ENCODE measurements at places on chromosomes 2 and 18. TPM values are rescaled to one million over a fixed set of nuclear protein-coding genes. Genes with fewer than 3 reads are reported as not detected.

- no peak for DNase-seq
Measured at GRCh38 chr2:1397350-1397749, 15.9 kb upstream of the TPO start.

DNA sequence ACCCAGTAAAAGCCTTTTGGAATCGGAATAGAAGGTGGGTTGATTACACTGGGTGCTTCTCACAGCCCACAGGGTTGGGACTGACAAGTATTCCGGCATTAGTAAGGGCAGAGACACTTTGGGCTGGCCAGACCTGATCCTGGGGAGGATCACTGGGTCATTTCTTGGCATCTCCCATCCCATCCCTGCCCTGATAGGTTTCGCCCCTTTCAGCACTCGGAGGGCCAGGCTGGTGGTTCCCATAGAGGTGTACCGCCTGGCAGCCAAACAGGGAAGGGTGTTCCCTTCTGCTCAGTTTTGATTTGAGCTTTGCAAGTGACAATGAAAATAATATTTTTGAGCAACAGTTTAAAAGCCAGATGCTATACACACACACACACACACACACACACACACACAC, 37.3 kb downstream of the CYP1B1 start:
- DNase-seq: no peak

GRCh38 chr2:208042041-208042440, 16.7 kb upstream of the PLEKHM3 start:
- DNase-seq: no peak

GRCh38 chr18:53797998-53798495, 426.4 kb downstream of the MBD2 start:
- no peak for DNase-seq

DNA sequence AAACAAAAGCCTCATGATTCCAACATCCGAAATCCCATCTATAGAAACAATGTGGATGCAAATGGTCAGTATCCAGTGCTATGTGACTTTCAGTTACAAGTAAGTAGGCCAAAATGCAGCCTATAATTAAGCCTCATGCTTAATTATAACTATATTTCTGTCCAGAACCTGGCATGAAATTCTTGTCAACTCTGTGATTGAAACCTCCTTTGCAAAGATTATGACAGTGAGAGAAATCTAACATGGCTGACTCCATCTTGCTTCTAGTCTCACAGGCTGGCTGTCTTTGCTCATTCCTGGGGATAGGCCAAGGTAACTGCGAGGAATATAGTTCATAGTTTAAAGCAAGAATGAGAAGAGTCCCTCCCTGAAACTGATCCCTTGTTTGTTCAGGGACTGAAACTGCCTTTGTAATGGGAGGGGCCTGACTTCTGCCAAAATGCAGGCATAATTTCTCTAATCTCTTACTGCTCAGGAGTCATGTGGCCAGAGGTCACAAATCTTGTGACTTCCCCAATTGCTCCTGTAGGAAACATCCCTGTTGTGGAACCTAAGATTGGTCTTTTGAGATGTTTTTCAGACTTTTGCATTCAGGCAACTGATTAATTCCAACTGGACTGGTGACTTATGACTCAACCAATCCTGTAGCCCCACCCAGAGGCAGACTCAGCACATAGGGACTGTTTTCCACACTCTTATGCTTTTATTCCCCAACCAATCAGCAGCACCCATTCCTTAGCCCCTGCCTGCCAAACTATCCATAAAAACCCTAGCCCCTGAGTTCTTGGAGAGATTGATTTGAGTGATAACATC, 84.5 kb upstream of the TLK1 start:
- no peak for DNase-seq

DNA sequence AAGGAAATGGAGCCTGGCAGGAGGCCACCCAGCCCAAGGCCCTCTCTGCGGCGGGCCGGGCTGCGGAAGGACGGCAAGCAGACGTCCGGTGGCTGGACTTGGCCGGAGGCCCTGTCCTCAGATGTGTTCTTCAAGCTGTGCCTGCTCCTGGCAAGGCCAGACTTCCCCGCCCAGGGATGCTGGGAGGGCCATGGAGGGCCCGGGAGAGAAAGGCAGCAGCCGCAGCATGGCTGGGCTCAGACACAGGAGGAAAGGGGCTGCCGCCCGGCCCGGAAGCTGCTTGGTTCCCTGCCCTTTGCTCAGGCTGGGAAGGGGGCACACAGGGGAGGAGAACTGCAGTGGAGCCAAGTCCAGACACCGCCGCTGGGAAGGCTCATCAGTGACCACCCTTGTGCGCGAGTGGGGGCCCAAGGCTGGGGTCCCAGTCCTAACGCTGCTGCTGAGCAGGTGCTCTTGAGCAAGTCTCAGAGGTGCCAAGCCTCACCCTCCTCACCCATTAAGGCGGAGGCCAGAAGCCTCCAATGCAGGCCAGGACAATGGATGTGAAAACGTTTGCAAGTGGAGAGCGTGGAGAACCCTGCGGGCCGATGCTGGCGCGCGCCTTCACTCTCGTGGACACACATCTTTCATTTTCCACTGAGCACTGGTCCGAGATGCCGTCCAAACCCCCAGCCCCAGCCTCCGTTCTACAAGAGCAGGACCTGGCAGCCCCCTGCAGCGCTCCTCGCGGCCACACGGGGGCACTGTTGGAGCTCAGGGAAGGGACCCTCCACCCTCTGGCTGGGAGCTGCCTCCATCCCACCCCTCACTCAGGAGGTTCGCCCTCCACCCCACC, 7.9 kb downstream of the CROCC2 start:
- no peak for DNase-seq

- DNase-seq: no peak
Measured at GRCh38 chr18:7021994-7022840, 95.4 kb downstream of the LAMA1 start.

DNA sequence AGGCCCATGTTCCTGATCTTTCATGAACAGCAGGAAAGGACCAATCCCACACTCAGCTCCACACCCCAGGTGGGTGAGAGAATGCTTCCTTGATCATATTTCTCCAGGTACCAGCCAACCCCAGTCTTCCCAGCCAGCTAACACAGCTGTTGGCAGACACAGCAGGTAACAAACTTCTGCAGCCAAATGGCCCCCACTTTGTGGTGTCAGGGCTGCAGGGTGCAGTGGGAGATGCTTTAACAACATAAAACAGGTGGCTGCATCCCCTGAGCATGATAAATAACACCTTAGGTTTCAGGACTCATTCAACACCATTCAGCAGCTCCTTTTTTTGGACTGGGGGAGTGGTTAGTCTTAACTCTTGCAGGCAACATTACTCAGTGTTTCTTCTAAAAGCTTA, 76.7 kb upstream of the ACAA2 start:
- DNase-seq: no peak

- DNase-seq: no peak
Measured at GRCh38 chr2:159051661-159052060, 83.2 kb downstream of the TANC1 start.

DNA sequence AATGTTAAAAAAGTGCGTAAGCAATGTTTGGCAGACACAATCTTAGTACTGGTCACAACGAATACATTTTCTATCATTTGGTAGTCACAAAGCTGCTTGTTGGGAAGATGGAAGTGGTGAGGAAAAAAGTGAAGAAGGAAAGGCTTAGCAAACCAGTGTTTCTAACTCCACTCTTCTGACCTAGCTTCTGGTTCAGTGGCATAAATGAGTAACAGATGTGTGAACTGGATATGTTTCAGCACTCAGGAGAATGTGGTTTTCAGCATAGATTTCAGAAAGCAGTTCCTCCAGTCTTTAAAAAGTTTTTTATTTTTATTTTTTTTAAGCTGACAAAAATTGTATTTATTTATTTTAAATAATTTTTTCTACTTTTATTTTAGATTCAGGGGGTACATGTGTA, 357.1 kb downstream of the CPS1 start:
- DNase-seq: no peak

DNA sequence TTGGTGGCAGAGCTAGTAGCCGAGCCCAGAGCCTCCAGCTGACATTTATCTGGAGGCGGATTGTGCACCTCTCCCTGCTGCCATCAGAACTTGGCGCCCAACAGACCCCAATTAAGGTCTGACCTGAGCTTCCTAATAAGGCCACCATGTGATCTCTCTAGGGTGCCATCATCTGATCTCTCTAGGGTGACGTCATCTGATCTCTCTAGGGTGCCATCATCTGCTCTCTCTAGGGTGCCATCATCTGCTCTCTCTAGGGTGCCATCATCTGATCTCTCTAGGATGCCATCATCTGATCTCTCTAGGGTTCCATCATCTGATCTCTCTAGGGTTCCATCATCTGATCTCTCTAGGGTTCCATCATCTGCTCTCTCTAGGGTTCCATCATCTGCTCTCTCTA, 6.2 kb downstream of the KCNF1 start:
- no peak for DNase-seq

DNA sequence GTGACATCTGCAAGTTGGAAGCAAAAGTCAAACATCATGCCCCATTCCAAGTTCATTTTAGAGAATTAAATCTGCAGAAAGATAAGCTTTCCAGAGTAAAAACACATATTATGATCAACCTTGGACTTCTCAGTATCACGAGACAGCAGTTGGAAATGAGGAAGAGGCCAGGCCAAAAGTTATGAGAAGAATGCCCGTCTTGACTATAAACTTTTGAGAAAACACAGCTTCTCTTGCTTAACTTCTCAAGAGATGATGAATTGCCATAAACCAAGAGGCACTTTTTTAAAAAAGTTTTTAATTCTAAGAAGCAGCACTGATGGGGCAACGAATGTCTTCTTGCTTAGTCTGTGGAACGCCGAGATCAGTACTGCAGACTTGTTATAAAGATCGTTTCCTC, 52.6 kb upstream of the NFU1 start:
- DNase-seq: no peak

- DNase-seq: no peak
Measured at GRCh38 chr2:230669386-230669950, 43.2 kb upstream of the CAB39 start.

- no peak for DNase-seq
Measured at GRCh38 chr2:219733106-219733505, 105.7 kb downstream of the SLC4A3 start.

- no peak for DNase-seq
Measured at GRCh38 chr2:70790136-70790828, at the start of gene FIGLA. Gene FIGLA, minus strand, starts transcription at chr2:70790643. Its CDS starts 5 bp downstream, at chr2:70790638.

GRCh38 chr18:34754300-34754699, 44.2 kb downstream of the DTNA start:
- DNase-seq: no peak

- no peak for DNase-seq
Measured at GRCh38 chr2:232231554-232231953, 147.0 kb upstream of the ALPP start.

DNA sequence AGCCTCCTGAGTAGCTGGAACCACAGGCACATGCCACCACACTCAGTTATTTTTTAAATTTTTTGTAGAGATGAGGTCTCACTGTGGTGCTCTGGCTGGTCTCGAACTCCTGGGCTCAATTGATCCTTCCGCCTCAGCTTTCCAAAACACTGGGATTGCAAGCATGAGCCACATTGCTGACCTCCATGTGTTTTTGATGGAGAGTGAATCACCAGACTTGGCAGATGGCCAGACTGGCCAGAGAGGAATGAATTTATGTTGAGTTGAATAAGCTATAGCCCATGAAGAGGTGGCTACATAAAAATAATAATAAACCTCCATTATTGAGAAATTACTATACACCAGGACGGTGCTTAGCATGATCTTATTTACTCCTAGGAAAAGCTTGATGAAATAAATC, 91.5 kb downstream of the MREG start:
- DNase-seq: no peak

DNA sequence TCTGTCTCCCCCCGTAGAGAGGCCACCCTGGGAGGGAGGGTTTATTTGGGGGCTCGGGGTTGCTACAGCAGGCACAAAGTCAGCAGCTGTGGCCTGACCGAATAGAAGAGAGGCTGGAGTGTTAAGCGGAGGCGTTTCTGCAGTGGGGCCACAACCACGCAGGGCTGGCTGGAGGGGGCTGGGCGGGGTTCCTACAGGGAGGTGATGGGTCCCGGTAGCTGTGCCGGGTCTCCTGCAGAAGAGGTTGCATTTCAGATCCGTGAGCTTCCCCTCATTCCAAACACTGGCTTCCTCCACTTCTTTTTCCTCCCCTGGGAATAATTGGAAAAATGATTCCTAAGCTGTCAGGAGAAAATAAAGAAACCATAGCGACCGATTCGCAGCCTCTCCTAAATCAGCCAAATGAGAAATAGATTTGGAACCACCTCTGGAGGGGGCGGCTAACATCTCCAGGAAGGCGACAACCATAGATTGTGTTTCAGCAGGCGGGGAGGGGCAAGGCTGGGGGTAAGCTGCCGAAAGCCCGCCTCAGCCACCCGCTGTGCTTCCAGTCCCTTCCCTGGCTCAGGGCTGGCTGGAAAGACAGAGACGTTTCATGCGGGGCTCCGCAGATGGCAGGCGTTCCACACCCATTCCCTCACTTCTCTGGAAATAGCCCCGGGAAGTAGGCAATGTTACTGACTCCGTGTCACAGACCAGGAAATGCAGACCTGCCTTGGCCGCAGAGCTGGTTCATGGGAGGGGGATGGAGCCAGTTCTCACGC, 85.6 kb upstream of the TAF1B start:
- DNase-seq: peak; percentile 32

DNA sequence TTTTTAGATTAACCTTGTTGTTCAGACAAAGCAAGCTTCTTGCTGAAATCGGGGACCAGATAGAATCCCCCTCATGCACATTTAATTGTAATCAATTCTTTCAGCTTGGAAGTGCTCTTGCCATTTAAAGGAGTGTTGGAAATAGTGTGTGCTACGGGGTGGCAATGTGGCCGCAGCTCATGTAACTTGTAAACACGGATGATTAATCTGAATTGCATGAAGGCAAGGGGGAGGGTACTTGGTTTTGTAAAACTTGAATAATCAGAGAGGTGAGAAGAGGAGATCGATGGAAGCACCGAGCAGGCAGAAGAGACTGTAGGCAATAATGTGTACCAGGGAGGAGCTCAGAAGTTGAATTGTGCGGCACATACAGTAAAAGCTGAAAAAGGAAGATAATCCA, 273.5 kb downstream of the PTGR3 start:
- no peak for DNase-seq

Gene VRK2
- 11.2 TPM for total RNA-seq

Gene NETO1
- 47.7 TPM for total RNA-seq

Gene ARMC9
- 16.1 TPM for total RNA-seq

Gene VPS54
- 43.5 TPM for total RNA-seq

Gene PCARE
- total RNA-seq: under 0.01 TPM

Gene RND3
- total RNA-seq: 164 TPM

Gene RGPD3
- 0.94 TPM for total RNA-seq

Gene ACVR2A
- total RNA-seq: 125 TPM

Gene NAT8
- total RNA-seq: not detected

Gene PLEKHH2
- 8.4 TPM for total RNA-seq

Gene TUBA4B
- not detected for total RNA-seq

Gene CENPO
- 9.7 TPM for total RNA-seq

Gene APOB
- total RNA-seq: 0.62 TPM

Gene TACR1
- total RNA-seq: 0.47 TPM

Gene PLEK
- total RNA-seq: 3.0 TPM

Gene GALR1
- total RNA-seq: 0.16 TPM

Gene CASP10
- total RNA-seq: 2.0 TPM

Gene ATP8B1
- total RNA-seq: 2.5 TPM

Gene ANKRD62
- 0.16 TPM for total RNA-seq

Gene ZAP70
- 1.1 TPM for total RNA-seq

Gene CD8A
- total RNA-seq: 1.1 TPM
